ENCODE measurements at places on chromosomes 2 and 18.

- DNase-seq: no peak
Observed at GRCh38 chr2:8391584-8391983, 290.3 kb upstream of the ID2 start.

- DNase-seq: no peak
Observed at GRCh38 chr2:119772767-119773166, 13.0 kb downstream of the PTPN4 start.

- no peak for DNase-seq
Observed at GRCh38 chr2:100704711-100705110, 115.2 kb upstream of the NPAS2 start.

GRCh38 chr2:106095478-106096298 lies 98.4 kb downstream of the UXS1 start:
- no peak for DNase-seq

DNA sequence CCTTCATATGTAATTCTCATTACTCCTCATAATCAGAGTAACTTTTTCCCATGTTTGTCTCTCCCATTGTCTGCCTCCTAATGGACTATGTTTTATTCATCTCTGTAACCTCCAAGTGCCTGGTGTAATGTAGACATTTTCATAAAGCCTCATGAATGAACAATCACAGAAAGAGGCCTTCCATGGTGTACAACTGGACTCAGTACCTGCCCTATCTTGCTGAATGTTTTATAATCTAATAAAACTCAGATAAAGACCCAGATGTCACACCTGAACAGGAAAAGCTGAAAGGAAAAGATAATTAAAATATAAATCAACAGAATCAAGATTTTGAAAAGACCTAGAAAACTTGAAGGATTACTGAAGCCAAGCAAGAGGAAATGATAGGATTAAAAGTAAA lies 36.7 kb downstream of the RAB1A start:
- DNase-seq: no peak

DNA sequence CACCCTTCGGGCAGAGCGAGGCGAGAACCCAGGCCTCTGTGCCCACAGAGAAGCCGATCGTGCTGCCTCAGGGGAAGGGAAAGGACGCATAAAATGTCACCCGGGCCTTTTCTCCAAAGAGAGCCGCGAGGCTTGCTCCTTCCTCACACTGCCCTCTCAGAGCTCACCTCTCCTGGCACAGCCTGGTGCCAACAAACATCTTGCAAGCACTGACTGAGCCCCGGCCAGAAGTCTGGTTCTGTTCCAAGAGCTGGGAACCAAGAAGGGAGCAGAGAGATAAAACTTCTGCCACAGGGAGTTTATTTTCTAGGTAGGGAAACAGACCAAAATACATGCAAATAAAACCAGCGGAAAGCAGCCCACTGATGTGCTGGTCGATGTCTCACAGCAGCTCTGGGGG lies 13.6 kb upstream of the ADI1 start:
- no peak for DNase-seq

- DNase-seq: no peak
Observed at GRCh38 chr2:173652767-173653431, 298.2 kb downstream of the CDCA7 start.

DNA sequence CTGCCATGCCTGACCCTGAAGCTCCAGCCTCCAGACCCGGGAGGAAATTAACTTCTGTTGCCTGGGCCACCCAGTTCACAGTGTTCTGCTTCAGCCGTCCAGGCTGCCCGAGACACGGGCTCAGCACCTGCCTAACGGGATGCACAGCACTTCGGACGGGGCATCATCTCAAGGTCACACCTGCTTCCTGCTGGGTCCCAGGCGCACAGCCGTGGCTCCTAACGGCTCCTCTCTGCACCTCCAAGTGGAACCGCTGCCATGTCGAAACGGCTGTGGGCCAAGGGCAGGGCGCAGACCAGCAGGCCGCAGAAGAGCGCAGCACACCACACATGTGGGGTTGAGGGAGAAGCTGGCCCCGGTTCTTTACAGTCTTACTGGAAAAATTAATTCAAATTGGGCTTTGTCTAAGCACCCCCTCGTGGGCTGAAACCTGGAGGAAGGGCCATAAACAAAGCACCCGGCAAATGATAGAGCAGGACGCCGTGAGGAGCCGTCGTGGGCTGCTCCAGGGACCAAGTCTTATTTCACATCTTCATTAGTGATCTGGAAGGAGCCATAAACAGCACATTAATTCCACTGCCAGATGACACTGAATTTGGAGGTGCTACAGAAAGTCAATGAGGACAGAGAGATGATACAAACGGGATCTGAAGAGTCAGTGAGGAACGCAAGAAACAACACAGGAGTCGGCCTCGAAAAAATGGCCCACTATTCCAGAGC lies 59.6 kb downstream of the EIPR1 start:
- no peak for DNase-seq

DNA sequence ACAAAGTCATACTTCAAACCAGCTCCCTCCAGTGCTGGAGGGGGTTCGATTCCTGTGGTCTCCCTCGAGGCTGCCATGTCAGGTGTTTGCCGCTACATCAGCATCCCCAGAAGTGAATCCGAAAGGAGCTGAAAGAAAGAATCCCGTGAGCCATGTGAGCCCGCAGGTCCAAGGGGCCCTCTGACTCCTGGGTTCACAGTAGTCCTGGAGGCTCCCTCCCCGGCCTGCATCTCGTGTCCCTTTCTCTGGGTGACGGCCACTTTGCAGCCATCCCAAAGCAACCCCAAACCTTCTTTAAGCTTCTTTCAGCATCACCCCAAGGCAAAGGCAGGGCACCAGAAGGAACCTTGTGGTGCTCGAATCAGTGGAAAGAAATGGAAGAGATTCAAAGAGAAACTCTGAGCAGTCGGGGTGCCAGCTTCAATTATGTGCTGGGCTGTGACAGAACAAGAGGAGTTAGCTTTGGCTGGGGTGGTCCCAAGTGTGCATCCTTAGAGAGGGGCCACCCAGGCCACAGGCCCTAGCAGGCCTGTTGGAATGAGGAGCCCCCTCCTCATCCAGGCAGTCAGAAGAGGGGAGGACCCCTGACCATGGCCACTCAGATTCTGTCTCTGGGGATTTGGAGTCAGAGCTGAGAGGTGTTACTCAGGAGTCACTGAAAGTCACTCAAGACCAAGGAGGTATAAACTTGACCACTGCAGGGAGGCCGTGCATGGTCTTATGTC lies 59.7 kb downstream of the CIB4 start:
- DNase-seq: no peak

GRCh38 chr18:25113566-25113965 lies 238.4 kb downstream of the ZNF521 start:
- no peak for DNase-seq

DNA sequence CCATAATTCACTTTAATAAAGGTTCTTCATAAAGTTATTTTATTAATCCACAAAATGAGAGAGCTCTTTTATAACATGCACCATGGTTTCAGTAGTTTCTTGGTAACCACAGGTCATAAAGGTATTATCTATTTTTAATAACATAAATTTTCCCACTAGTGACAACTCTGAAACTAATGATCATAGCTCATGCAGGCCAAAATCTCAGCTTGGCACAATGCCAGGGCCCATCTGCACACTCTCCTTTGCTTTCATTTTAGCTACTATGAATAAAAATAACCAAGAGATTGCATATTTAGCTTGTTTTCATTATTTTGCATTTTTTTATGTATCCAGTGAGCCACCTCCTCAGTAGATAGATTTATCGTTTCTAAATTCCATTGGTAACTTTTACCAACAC lies 691.8 kb upstream of the CHAC2 start:
- DNase-seq: peak; percentile 3

- DNase-seq: no peak
Observed at GRCh38 chr18:12990123-12990475, 1.1 kb upstream of the CEP192 start.

DNA sequence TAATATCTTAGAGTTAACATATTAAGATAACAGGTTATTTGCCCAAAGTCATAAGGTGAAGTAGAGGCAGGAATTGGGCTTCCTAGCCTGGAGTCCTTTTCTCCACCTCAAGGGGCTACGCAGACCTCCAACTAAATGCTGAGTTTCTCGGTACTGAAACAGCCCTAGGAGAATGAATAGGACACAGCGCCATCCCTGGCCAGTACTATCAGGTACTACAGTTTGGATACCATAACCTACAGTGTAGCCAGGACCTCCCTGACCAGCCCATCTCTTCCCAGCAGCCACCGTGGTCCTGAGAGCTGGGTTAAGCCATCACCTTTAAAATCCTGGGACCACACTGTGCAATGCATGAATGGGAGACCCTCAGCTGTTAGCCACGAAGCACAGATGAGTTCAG lies 15.7 kb downstream of the CASP8 start:
- DNase-seq: no peak

DNA sequence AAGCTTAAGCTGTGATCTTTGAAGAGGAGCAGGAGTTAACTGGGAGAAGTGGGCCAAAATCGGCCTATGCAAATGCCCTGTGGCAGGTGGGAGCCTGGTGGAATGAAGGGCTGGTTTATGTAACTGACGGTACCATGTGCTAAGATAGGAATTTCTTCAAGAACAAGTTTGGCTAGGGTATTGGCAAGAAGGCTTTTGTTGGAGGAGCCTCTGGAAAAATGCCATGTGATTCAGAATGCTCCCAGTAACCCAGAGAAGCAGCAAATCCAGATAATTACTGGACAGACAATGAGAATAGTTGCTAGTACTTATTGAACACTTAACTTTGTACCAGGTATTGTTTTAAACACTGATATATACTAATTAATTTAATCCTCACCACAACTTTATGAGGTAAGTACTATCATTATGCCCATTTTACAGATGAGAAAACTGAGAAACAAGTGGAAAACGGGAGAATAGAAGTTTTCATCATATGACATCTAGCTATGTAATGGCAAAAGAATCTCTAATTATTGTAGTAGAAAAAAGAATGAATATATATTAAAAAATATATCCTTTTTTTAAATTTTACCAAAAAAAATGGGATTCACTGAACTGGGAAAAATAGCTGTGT lies 9.1 kb upstream of the FAM124B start:
- DNase-seq: no peak

DNA sequence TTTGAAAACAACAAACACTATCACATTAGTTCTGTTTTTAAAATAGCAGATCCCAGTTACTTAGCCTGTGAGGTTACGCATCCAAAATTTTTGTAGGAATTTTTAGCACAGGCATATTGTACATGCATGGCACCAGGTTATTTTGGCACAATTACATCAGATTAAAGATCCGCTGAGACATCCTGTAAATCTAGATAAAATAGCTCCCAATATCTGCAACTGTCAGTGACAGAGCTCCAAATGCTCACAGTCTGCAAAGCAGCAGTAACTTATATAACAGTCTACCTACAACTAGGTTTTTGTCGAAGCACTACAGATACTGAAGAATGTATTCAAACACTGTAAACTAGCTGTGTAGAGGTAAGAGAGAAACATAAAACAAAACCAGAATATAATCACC lies 200.7 kb upstream of the KCNH7 start:
- no peak for DNase-seq
